Stimulated activated CD4-positive, alpha-beta T cell treated with anti-CD3 and anti-CD28 coated beads, Interleukin-1b, Interleukin-23, amount 100 ng/mL, for 48 hours (primary cell): ENCODE measurements at places on chromosomes 2 and 18.
A peak's percentile ranks its signal among the peaks of the same experiment; 100 is the strongest.

DNA sequence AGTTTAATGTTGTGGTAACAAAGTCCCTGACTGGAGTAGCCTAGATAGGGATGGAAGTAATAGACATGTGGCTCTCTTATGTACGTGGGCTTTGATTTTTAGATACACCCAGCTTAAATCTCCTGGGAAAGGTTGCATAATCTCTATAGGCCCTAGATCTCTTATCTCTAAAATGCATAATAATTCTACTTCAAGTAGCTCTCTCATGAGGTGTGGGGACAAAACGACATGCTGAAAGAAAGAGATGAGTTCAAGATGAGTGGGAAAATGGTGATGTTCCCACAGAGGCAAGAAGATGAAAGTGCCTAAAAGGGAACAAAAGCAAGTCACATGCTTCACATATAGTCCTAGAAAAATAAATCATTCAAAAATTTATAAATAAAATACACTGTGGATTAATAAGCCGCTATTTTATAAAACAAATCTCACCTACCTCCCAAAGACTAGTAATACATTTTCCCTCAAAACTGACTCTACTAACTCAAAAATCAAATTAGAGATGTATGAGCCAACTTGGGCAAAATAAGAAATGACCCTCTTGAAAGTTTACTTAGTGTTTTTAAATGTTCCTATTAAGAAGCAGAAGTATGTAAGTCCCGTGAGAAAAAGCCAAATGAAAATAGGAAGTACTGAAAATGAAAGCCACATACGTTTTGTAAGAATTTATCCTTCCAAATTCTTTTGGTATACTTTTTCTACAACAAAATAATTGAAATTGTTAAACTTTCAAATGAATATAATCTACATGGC, 148.2 kb upstream of the ITGA4 start:
- DNase-seq: no peak

GRCh38 chr2:232085164-232085563, 123.7 kb downstream of the DIS3L2 start:
- DNase-seq: no peak

DNA sequence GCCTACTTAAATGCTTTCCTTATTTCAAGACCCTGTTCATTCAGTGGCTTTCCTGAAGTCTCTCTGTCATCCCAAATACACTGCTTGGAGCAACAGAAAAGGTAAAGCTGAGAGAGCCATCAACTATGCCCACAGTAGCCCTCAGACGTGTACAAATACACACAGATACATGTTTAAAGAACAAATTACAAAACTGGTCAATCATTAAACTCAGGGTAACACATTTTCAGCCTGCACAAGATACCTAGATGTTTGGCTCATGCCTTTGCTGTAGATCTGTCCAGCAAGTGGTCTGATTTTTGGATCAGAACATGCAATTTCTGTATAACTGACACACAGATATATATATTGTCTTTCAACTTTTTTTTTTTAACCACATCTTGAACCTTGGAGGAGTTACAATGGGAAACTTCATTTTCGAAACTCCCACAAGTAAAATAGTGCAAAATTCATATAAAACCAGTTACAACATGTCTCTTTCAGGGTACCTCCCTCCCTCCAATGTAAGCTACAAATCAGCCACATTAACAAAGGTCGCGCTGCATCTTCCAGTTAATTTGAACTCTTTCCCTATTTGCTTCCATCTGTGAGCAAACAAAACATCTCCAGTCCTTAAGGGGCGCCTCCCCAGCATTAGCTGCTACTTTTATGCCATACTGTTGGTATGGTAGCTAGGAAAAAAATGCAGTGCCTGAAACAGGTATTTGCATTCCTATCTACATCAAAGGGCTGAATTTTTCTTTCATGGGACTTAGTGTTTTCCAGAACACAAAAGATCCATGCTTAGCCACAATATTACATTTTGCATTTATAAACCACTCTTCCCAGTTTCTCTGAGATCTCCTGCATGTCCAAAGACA, 311.9 kb downstream of the NRXN1 start:
- DNase-seq: no peak

- DNase-seq: no peak
Measured at GRCh38 chr2:107625982-107626381, 200.7 kb upstream of the RGPD4 start.

DNA sequence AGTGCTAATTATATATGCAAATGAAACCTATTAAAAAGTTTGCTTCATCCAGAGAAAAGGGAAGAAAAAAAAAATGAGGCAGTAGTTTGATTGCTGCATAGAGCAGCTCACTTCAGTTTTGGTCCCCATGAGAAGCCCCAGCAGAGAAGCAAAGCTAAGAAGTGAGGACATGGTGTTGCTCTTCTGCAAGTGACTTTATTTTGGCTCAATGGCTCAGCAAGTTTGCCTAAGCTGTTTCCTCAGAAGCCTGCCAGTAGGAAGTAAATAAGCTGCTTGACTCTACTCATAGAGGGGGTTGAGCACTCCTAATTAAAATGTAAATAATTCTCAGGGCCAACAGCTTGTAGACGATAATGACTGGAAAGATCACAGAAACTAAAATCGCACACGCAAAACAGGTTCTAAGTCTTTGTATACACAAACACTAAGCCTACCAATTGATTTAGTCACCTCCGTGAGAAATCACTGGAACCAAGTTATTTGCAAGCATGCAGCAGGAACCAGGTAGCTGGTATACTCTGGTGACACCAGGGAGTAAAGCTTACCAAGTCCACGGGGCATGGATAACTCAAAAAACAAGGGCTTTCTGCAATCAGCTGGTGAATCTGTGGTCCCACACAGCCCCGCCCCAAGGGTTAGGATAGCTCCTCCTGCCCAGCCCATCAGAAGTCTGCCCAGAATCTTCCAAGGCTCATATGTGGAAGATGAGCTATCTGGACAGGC, 39.7 kb upstream of the NABP1 start:
- peak; percentile 12 for DNase-seq

DNA sequence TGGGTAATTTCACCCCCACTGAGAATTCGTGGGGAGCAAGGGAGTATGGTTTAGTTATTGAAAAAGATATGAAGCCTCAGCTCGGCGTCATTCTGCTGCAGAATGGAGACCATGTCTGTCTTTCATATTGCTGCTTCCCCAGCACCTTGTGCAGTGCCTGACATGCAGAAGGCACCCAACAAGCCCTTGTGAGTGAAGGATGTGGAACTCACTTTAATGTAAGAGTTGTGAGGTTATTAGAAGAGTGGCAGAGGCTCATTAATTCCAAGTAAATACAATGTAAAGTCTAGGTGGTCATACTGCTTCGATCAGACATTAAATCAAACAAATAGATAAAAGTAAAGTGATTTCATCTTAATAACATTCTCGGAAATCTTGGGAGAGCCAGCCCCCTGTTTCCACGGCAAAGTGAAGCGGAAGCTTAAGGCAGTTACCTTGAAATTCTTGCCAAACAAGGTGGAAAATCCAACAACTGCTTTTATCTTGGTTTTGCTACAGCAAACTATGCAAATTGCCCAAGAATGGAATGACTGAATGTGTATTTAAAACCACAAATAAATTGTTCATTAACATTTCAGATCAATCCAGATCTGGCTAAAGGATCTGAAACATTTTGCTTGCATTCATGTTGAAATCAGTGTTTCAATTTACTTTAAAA, 9.6 kb downstream of the CFAP221 start:
- DNase-seq: no peak

GRCh38 chr2:10451819-10452218, 3.7 kb upstream of the ODC1 start:
- DNase-seq: no peak

- DNase-seq: no peak
Measured at GRCh38 chr2:233371641-233372040, 17.3 kb downstream of the DGKD start.

- DNase-seq: no peak
Measured at GRCh38 chr2:158815658-158816057, 20.5 kb downstream of the DAPL1 start.

- DNase-seq: no peak
Measured at GRCh38 chr2:126933711-126934091, 35.0 kb downstream of the TEX51 start.

DNA sequence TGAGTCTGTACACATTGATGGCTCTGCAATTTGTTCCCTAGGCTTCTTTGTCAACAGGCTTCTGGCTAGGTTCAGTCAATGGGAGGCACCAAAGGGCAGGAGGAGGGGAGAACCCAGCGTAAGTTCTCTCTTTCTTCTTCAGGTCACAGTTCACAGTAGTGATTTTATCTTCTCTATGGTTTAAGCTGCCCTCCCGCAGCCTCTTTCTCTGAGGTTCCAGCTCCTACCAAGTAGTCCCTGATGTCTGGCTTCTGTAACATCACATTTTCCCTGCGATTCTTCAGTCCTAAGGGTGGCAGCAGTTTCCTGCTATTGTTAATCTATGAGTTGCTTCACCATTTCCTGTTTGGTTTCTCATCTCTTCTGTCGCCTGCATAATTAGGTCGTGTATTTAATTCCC, 107.4 kb downstream of the CPO start:
- DNase-seq: peak; percentile 21

DNA sequence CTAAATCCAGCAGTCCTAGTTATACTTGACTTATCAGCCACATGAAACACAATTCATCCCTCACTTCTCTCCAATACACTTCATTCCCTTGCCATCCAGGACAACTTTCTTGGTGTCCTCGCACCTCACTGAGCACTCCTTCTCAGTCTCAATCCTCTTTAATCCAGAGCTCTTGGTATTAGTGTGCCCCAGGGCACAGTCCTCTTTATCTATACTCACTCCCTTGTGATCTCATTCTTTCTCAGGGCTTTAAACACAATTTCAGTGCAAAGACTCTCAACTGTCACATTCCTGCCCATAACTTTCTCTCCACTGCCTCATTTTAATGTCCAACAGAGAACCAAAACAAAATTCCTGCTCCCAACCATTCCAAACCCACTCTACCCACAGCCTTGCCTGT, 60.8 kb upstream of the SPOPL start:
- DNase-seq: no peak

DNA sequence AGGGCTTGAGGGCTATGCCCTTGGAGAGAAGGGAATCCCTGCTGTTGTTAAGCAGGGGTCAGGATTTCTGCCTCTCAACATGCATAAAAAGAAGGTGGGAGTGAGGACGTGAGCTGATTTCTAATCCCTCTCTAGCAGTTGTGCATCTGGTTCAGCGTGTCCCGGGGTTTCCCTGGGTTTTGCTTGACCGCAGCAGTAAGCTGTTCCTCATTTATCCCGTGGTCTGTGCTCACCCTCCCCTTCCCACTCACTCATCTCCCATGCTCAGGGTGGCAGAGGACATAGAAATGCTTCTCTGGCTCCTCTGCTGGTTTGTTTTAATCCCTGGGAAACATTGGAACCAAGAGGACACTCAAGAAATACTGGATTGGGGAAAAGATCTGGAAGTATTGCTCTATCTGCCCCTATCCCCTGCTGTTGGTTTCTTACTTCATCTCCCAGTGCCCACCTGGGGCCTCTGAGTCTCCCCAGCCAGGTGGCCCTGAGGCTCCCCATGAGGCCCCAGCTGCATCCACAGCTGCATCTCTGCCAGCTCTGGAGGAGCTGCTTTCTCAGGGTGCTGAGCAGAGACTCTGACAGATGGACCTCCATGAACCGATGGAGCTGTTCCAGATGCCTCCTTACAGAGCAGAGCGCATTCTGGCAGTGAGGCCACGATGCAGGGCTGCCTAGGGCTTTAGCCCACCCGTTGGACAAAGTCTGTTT, 36.1 kb downstream of the TET3 start:
- no peak for DNase-seq

- no peak for DNase-seq
Measured at GRCh38 chr18:24234850-24235418, 96.1 kb downstream of the CABYR start.

DNA sequence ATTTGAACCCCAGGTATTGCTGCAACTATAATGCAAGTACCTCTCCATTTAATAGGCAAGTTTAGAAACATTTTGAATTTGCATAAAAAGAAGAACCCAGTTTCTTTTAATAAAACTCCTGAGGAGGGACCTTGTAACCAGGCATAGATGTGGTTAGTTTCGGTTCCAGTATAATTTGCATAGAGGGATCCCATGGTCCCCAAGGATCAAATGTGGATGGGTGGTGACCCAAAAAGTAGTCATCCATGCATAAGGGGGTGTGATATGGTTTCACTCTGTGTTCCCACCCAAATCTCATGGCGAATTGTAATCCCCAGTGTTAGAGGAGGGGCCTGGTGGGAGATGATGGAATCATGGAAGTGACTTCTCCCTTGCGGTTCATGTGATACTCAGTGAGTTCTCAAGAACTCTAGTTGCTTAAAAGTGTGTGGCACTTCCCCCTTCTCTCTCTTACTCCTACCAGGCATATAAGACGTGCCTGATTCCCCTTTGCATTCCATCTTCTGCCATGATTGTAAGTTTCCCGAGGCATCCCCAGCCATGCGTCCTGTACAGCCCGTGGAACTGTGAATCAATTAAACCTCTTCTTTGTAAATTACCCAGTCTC, 40.2 kb upstream of the SKA1 start:
- no peak for DNase-seq

- DNase-seq: peak; percentile 88
Measured at GRCh38 chr2:127415593-127416505, 2.4 kb upstream of the PROC start.

GRCh38 chr2:72193723-72194122, 46.1 kb upstream of the CYP26B1 start:
- DNase-seq: no peak

DNA sequence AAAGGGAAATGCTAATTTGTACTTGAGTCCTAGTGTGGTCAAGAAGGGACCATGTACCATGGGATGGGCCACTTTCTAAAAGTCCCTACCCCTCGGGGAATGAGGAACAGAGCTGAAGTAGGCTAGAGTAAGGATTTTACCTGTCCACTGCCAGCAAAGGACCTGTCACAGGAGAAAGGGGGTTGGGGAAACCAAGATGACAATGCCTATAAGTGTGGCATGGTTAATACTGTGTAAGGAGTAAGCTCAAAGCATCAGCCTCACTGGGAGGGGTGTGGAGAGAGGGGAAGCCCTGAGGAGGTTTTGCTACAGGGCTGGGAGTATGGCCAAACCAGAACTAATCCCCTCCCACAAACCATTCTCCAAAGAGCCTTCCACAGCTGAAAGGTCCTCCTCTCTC, 15.8 kb downstream of the GKN2 start:
- DNase-seq: no peak

DNA sequence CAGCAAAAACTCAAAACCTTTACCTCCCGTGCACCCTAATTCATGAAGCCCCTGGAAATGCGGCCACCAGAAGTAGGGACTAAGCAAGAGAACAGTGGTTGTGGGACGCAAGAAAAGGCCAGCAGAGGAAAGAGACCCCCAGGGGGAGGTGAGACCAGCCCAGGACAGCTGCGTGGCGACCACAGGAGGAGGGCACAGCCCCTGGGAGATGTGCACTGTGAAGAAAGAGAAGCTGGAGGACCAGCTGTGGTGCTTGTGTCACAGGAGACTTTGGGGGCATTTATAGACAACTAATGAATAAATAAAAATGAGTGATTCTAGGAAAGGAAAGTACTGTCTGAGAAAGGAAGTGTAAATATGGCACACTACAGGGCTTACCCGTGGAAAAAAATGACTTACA, 263.8 kb downstream of the EIPR1 start:
- no peak for DNase-seq

- DNase-seq: no peak
Measured at GRCh38 chr2:33221046-33221784, 255.2 kb upstream of the RASGRP3 start.
